PC-3 (cell line): ENCODE measurements at places on chromosomes 12 and 14. TPM values are rescaled to one million over a fixed set of nuclear protein-coding genes. Genes with fewer than 3 reads are reported as not detected.

JKAMP gene
- total RNA-seq, result 130 and 147 TPM in 2 replicates

DNA sequence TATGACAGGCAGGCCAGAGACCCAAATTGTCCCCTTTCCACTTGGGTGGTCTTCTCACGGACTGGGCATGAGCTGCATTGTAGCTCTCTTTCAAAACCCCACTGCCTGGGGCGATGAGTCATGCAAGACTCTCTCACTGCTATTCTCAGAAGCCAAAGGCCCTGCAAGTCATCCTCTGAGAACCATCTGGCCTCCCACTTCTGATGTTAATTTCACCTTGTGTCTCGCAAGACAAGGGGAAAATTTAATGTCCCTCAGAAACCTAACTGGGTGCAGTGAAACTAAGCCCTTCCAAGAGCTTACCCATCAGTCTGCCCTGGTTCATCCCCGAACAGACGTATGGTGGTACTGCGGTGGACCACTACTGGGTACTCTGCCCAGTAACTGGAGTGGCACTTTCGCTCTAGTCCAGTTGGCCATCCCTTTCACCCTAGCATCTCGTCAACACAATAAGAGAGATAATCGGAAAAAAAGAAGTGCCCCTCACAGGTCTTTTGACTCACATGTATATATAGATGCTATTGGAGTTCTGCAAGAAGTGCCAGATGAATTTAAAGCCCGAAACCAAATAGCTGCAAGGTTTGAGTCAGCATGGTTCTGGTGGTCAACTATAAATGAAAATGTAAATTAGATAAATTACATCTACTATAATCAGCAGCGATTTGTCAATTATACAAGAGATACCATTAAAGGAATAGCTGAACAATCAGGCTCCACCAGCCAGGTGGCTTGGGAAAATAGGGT is 31.3 kb upstream of the LALBA start:
- H3K4me3 ChIP-seq, result no peak overlapping the region
- H3K27me3 ChIP-seq, result peaks cover 45% of the 10 kb centered on the region
- DNase-seq, result peak; percentile 8
- no peak overlapping the region for H3K27ac ChIP-seq
- no peaks in the 10 kb centered on the region for H3K4me1 ChIP-seq
- H3K36me3 ChIP-seq, result no peaks in the 10 kb centered on the region

DNA sequence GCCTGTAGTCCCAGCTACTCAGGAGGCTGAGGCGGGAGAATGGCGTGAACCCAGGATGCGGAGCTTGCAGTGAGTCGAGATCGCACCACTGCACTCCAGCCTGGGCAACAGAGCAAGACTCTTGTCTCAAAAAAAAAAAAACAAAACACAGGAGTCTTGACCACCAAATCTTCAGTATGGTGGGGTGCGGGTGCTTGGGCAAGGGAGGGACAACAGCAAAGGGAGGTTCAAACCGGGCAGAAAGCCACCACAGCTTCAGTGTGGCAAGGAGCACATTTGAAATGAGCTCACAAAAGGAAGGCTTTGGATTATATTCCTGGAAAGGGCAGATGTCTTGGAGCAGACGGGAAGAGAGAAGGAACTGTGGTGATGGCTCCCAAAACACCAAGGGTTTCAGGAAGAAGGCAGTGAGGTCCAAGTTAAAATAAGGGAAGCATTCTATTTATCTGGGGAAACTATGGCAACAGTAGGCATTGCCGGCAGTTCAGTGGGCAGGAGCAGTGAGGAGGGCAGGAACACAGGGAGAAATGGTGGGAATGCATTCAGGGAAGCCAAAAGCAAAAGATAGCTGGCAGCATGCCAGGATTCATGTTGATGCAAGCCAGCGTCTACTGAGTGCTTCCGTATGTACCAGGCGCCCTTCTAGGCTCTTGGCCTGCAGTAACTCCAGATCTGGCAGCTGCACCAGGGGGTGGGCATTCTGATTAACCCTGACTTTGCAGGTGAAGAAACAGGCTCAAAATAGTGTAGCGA is 51.0 kb upstream of the SRSF5 start:
- no peaks in the 10 kb centered on the region for H3K27me3 ChIP-seq
- H3K36me3 ChIP-seq, result no peaks in the 10 kb centered on the region
- H3K4me3 ChIP-seq, result no peak overlapping the region
- no peak overlapping the region for H3K27ac ChIP-seq
- DNase-seq, result no peak

DNA sequence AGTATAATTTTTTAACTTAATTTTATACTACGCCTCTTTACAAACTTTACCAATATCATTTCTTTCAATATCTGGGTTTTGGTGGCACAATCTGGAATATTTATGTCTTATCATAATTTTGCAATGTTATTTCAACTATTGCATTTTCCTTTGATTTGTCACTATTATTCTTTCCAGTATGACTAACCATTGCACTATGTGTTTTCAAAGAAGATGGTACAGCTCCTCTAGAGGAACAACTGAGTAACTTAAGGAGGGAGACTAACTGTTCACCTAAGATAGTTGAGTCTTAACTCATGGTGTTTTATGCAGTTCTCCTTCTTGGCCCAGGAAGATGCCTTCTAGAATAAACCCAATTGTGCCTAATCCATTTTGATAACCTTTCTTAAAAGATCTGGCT is 60.5 kb upstream of the KIF21A start:
- peaks cover 32% of the 10 kb centered on the region for H3K4me1 ChIP-seq
- H3K27ac ChIP-seq, result no peak overlapping the region
- H3K36me3 ChIP-seq, result no peaks in the 10 kb centered on the region
- no peaks in the 10 kb centered on the region for H3K27me3 ChIP-seq

TAMALIN gene
- 0.29 and 0.58 TPM in 2 replicates for total RNA-seq

DCN gene
- total RNA-seq, result not detected in 2 replicates

DNA sequence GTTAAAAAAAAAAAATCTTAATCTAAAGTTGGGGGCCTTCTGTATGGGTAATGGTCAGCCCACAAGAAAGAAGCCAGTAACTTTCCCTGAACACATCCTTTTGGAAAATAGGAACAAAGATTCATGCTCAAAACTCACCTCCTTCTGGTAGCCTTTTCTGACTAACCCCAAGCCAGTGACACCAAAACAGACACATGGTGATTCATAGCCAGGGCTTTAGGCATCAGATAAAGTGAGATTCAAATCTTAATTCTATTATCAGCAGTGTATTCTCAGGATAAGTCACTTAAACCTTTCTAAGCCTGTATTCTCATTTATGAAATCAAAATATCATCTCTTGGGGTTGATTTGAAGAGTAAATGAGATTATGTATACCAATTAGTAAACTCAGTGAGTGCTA is 4.9 kb downstream of the ATP5MC2 start:
- H3K4me3 ChIP-seq, result no peak overlapping the region
- peaks cover 35% of the 10 kb centered on the region for H3K36me3 ChIP-seq
- no peaks in the 10 kb centered on the region for H3K27me3 ChIP-seq
- H3K4me1 ChIP-seq, result peaks cover 9% of the 10 kb centered on the region
- H3K27ac ChIP-seq, result no peak overlapping the region

GRCh38 chr12:46490635-46491034 is 118.1 kb upstream of the SLC38A2 start:
- DNase-seq, result peak; percentile 36
- peaks cover 48% of the 10 kb centered on the region for H3K4me1 ChIP-seq
- H3K27me3 ChIP-seq, result no peaks in the 10 kb centered on the region
- H3K36me3 ChIP-seq, result no peaks in the 10 kb centered on the region
- no peak overlapping the region for H3K4me3 ChIP-seq

RPGRIP1 gene
- 0.33 TPM in 1 of 2 replicates, not detected in the other for total RNA-seq

ANGEL1 gene
- total RNA-seq, result 9.2 and 12.4 TPM in 2 replicates

GALNT9 gene
- 0.44 TPM in 1 of 2 replicates, not detected in the other for total RNA-seq

NOS1 gene
- 0.11 and 0.40 TPM in 2 replicates for total RNA-seq

LMNTD1 gene
- total RNA-seq, result not detected in 2 replicates

GRCh38 chr14:62691647-62692489 is 353.4 kb downstream of the KCNH5 start:
- no peaks in the 10 kb centered on the region for H3K27me3 ChIP-seq
- peak; percentile 95 for DNase-seq
- no peaks in the 10 kb centered on the region for H3K36me3 ChIP-seq
- peaks cover 35% of the 10 kb centered on the region for H3K4me1 ChIP-seq

IL22 gene
- total RNA-seq, result not detected in 2 replicates

RHOJ gene
- not detected in 2 replicates for total RNA-seq

- no peaks in the 10 kb centered on the region for H3K36me3 ChIP-seq
- H3K27me3 ChIP-seq, result no peaks in the 10 kb centered on the region
- H3K4me3 ChIP-seq, result no peak overlapping the region
- DNase-seq, result peak; percentile 71
These were observed 4.1 kb downstream of the CKB start for GRCh38 chr14:103518422-103519042.

DNA sequence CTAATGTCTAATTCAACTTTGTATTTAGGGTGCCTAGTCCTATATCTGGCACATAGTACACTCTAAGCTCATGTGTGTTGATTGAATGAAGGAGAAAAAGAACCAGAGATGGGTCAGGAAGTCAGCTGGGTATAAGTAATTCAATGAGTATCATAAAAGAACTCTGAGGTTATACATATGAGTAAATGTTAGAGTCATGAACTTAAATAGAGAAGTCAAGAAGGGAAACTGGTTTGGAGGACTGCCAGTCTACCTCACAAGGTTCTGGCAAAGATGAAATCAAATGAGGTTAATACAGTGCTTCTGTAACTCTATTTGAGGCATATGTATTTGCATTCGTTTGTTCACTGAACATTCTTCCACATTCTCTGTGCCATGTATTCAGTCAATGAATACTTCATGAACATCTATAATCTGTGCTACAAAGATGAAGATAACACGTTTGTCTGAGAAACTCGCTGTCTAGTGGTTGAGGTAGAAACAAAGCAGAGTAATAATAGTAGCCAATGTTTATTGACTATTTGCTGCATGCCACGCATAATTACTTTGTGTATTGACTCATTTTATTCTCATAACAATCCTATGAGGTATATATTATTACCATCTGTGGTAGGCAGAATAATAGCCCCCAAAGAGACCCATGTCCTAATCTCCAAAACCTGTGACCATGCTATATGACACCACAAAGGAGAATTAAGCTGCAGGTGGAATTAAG is 88.9 kb downstream of the PTGER2 start:
- DNase-seq, result peak; percentile 83
- peaks cover 17% of the 10 kb centered on the region for H3K4me1 ChIP-seq
- no peaks in the 10 kb centered on the region for H3K27me3 ChIP-seq
- no peak overlapping the region for H3K27ac ChIP-seq

GOLT1B gene
- 16.8 and 19.0 TPM in 2 replicates for total RNA-seq

TUBA1B gene
- total RNA-seq, result 4,374 and 4,720 TPM in 2 replicates

DNA sequence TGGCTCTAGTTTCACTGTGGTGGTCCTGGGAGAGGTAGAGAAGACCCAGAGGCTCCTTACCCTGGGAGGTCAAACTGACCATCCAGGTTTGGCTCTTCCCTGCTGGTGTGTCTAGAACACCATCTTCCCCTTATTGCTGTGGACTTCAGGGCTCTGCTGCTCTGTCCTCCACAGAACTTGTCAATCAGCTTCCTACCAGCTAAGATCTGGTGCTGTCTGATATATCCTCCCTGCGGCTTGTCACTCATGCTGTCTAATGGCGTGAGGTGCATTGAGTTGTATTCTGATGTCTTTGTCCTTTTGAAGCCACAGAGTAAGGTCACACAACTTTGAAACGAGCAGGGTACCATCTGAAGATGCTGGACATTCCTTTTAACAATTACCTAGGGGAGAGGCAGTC is 7.2 kb upstream of the C1RL start:
- no peak for DNase-seq
- H3K27me3 ChIP-seq, result no peaks in the 10 kb centered on the region
- no peaks in the 10 kb centered on the region for H3K4me1 ChIP-seq
- H3K4me3 ChIP-seq, result no peak overlapping the region

- peaks cover 14% of the 10 kb centered on the region for H3K4me1 ChIP-seq
- H3K36me3 ChIP-seq, result no peaks in the 10 kb centered on the region
- H3K27ac ChIP-seq, result no peak overlapping the region
These were observed 274.0 kb upstream of the KITLG start for GRCh38 chr12:88854260-88854659.
